Mesendoderm (in vitro differentiated cells): ENCODE measurements at places on chromosomes 16 and 17.
A peak's percentile ranks its signal among the peaks of the same experiment; 100 is the strongest.

- peak; percentile 98 for DNase-seq
Measured at GRCh38 chr17:7703584-7704479, 1.2 kb upstream of the EFNB3 start.

GRCh38 chr17:17109256-17109655 is 67.0 kb downstream of the MPRIP start:
- no peak for DNase-seq

DNA sequence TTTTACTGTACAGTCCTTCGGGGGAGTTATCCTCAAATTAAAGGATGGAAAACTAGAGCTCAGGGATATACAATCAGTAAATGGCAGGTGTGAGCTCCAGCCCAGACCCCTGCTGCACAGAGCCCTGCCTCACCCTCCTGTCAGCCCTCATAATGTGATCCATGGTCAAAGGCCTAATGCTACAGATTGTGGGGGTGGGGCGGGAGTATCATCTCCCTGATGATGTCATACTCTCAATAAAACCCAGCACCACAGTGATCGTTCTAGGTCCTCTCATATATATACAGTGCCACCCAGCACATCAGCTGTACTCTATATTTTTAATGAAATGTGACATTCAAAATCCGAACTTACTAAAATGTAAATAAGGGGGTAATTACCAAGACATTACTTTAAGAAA is 61.5 kb downstream of the SLC39A11 start:
- DNase-seq, result no peak

DNA sequence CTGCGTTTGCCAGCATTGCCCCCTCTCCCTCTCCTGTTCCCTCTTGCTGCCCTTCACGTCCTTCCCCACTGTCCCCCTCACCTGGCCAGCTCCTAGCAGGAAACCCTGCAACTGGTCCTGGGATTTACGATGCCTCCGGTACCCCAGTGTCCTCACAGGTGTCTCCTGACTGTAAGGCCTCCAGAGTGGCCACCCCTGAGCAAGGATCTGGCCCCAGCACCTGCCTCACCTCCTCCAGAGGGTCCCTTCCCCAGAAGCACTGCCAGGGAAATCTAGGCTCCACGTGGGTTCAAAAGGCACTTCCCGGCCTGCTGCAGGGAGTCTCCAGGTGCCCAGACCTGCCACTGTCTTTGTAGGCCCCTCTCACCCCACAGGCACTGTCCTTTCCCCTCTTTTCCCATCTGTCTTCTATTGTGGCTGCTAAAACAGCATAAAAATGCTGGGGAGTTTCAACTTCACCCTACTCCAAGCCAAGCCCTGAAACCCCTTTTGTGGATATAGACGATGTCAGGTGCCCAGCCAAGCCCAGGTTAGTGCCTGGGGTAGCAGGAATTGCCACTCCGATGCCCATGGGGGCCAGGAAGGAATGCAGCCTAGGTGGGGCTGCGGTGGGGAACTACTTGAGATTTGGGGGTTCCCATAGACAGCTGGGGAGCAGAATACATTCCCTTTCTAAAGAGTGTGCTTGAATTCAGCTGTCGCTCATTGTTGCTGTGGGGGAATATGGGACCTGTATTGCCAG is 25.7 kb downstream of the RAB11FIP4 start:
- DNase-seq, result no peak

- no peak for DNase-seq
Measured at GRCh38 chr17:2894782-2895181, 98.5 kb downstream of the RAP1GAP2 start.

DNA sequence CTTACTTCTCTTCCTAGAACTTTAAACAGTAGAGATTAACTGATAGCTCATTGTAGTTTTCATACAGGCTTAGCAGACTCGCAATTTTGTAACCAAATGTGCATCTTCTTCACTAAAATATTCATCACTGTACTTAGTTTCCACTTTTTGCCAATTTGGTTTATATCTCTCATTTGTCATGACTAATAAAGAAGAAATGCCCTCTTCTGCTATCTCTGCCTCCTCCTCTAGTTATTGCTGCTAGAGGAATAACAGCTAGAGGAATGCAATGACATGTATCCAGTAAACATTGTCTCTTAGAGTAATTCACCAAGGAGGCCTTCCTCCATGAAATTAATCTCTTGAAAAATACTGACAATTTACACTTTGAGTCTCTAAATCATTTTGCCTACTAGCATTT is 115.5 kb upstream of the COX10 start:
- no peak for DNase-seq

DNA sequence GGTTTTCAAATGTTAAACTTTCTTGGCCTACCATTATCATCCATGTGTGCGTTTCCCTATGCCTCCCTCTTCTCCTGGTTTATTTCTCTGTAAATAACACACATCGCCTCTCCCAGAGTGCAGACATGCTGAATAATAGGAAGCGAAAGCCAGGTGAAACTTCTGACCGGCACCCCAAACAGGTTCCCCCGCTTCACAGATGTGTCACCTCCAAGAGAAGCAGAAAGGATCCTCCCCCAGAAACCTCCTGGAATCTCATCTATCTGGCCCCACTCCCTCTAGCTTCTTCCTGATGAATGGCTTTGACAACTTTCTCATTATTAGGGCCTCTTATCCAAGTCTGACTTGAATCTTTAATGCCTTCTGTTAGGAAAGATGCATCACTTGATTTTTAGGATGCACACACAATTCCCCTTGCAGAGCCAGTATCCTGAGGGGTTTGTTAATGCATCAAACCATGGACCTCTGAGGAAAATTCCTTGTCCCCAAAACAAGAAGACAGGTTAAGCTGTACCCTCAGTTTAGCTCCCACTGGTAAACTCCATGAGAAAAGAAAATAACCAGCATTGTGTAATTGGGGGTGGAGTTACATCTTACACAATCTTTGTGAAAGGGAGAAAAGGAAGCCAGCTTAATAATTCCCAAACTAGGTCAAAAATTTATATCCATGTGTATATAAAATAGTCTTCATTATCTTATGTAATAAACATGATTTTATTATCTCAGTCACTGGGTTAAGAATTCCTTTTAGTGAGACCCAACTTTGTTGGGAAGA is 20.1 kb upstream of the HYDIN start:
- no peak for DNase-seq
